Skin of body (tissue), 3 donors: ENCODE measurements at places on chromosomes 3 and 15.
A peak's percentile ranks its signal among the peaks of the same experiment; 100 is the strongest.

DNA sequence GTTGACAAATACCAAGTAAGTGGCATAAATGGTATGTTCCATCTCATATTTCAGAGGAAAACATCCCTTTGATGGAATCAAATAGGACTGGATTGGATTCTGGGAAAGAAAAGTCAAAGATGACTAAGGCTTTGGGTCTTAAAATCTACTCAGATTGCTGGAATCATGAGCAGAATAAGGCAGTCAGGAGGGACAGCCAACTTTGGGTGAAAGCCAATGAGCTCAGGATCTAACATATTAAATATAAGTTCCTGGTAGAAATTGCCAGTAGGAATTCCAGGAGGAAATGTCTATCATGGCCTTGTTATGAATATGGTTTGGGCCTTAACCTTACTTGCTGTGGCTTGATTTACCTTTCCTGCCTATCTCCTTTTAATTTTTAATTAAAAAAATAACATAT lies 55.3 kb downstream of the ISL2 start:
- DNase-seq: no peak

DNA sequence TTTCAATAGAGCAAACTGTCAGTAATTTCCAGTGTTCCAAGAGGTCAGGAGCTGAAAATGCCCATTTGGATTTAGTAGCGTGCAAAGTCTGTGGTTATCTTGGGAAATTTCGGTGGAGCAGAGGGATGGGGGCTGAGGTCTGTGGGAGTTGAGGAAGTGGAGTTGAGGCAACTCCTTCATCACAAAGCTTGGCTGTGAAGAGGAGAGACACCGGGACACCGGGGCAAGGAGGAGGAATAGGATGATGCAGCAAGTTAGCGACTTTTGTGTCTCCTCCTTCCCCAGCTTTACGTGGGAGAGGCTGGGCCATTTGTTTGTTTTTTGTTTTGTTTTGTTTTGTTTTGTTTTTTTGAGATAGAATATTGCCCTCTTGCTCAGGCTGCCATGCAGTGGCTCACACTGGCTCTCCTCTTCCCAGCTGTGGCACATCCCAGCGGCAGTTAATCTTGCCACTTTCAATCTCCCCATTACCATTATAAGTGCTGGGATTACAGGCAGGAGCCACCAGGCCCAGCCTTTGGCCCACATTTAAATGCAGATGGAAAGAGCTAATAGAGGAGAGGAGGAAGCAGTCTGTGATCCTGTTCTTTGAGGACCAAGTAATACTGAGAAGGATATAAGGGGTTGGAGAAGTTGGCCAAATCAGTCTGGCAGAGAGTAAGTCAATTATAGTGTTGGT lies 47.1 kb downstream of the CRTC3 start:
- no peak for DNase-seq

- no peak for DNase-seq
These were observed 152.3 kb downstream of the GABRG3 start for GRCh38 chr15:27123291-27123690.

DNA sequence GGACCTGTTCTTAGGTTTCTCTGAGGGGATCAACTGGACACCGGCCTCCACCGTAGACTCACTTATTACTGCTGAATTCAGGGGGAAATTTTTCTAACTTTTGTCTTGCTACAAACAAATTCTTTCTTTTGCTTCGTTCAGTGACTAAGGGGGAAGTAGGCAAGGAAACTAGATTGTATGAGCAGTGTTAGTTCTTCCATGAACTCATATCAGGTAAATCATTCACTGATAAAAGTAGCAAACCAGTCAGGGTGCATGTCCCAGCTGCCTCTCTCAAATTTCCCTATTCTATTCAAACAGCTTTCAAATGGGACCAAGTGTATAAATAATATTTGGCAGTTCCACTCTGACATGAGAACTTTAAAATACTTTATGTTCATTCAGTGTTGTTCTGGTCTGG lies 7.3 kb upstream of the CCDC13 start:
- DNase-seq: no peak

DNA sequence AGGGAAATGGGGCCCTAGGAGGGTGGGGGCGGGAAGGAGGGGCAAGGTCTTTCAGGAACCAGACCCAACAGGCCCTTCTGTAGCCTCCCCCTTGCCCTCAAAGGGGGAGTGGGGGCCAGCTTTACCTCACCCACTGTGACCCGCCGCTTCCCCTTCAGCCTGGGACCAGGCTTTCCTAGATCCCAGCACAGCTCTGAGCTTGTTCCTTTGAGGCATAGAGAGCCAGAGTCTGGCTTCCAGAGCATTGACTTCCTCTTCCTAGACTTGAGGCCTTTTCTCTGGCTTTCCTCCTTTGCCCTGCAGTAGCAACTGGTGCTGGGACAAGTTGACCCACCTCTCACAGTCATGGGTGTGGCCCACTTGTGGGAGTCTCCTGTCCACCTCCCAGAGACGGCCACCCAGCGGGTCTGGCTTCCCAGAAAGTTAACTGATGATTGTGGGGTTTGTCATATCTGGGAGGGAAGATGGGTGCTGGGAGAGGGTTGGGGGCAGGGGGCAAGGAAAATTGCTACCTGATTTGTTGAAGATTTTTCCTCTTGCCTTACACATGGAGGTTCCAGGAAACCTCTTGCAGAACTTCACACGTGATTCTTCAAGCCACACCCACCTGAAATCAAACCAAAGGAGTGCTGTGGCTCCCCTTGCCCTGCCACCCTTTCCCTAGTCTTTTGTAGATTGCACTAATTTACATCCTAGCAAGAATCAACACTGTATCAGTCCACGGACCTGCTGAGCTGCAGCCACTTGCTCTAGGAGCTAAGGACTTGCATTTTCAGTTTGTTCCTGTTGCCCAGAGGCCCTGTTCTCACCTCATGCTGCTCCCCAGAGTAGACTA lies 4.1 kb upstream of the CHST14 start:
- no peak for DNase-seq

DNA sequence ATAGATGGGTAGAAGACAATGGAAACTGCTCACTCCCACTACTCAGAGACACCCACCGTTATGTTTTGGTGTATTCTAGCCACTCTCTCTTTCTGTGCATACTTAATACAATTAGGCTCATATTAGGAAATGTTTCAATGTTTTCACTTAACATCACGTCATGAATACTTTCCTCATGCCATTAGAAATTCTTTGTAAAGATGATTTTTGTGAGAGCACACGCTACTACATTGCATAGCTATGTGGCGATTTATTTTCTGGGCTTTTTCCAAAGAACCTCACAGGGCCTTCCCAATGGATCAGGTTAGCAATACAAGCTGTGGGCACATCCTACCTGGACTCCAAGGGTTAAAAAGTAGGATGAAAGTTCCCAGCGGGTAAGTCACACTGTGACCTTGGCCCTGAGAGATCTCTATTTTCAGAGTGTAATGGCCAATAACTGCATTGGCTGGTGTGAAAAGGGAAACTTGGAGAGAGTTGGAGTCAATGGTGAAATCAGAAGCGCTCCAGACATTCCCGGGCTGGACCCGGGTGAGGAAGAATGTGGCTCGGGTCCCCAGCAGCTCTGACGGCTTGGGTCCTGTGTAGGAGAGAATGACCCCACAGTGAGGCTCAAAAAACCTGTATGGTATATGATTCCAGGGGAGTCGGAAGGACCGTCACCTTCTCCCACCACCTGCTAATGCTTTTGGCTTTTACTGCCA lies 25.8 kb upstream of the TGM5 start:
- peak; percentile 22 for DNase-seq

DNA sequence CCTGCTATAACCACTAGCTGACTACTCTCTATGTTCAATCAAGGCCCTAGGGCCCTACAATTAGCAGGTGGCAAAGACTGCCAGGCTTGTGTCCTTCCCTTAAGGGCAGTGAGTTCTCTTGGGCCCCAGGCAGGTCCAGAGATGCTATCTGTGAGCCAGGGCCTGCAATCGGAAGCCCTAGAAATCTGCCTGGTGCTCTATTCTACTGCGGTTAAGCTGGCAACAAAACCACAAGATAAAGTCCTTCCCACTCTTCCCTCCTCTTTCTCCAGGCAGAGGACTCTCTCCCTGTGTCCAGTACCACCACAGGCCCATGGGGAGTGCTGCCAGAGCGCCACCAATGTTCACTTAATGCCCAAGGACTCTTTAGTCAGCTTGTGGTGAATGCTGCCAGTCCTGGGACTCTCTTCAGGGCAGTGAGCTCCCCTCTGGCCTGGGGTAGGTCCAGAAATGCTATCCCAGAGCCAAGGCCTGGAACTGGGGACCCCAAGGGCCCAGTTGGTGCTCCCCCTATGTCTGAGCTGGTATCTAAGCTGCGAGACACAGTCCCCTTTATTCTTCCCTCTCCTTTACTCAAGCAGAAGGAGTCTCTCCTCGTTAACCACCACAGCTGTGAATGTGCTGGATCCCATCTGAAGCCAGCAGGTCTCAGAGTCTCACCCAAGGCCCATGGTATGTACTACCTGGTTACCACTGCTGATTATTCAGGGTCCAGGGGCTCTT lies 34.7 kb downstream of the XXYLT1 start:
- no peak for DNase-seq

DNA sequence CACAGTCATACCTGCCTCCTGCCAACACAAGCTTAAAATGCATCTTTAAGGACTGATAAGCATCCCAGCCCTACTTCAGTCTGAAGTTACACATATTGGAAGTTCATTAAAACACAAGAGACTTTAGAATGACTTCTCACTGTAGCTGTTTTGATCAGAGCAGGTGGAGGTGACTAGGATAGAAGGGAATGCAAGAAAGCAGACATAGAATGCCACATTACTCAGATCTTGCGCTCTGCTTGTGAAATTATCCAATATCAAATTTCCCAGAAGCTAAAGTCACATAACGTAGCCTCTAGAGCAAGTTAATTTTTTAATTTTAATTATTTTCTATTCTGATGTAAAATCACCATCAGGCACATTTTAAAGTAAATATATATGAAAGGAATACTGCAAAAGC lies 306.5 kb downstream of the PLOD2 start:
- DNase-seq: no peak

DNA sequence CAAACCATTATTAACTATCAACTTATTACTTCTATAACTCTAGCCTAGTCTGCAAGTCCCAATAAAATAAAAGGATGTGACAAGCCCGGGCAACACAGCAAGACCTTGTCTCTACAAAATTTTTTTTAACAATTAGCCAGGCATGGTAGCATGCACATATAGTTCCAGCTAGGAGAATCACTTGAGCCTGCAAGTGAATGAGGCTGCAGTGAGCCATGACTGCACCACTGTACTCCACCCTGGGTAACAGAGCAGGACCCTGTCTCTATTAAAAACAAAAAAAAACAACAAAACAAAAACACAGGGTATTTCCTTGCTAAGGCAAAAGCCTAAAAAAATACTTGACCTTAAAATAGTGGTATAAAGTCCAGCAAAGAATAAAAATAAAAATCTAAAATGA lies 31.4 kb downstream of the ANKRD28 start:
- DNase-seq: no peak

DNA sequence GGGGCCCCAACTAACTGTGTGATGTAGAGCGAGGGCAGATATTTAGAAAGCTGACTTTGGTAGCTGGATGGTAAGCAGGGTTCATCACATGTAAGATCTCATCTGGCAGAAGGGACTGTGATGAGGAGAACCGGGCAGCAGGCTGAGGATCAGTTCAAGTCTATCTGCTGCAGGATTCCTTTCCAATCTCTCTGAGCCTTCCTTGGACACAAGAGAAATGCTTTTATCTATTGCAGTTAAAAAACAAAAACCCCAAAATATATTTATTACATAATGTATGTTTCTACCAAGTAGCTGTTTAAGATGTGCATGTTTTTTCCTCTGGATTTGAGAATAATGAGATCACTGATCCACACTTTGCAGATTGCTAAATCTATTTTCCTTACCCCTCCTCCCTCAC lies 411.5 kb downstream of the RAP2B start:
- DNase-seq: no peak
